ENCODE measurements at places on chromosomes 2 and 18. TPM values are rescaled to one million over a fixed set of nuclear protein-coding genes. Genes with fewer than 3 reads are reported as not detected.

Gene GREB1
- 11.3 TPM for polyA plus RNA-seq

Gene STARD7
- polyA plus RNA-seq = 83.6 TPM

Gene CAPN13
- 1.7 TPM for polyA plus RNA-seq

- DNase-seq = no peak
Observed at GRCh38 chr2:83874066-83874465, 585.0 kb downstream of the SUCLG1 start.

DNA sequence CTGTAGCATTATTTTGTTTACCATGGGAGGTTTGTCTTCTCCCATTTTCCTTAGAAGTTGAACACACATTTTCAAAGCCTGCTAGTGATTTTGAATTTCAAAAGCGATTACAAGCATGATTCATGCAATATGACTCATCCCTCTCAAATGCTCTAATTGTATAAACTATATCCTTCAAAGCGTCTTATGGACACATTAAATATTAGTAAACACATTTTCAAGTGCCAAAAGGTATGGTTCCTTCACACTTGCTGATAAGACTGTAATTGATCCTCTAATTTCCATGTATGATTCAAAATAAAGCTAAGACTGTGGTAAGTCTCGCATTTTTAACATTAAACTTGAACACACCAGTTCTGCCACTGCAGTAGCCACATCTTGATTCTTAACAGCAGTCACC lies 512.9 kb downstream of the LRRTM4 start:
- DNase-seq = no peak

GRCh38 chr2:66122516-66122915 lies 312.4 kb upstream of the MEIS1 start:
- no peak for DNase-seq

DNA sequence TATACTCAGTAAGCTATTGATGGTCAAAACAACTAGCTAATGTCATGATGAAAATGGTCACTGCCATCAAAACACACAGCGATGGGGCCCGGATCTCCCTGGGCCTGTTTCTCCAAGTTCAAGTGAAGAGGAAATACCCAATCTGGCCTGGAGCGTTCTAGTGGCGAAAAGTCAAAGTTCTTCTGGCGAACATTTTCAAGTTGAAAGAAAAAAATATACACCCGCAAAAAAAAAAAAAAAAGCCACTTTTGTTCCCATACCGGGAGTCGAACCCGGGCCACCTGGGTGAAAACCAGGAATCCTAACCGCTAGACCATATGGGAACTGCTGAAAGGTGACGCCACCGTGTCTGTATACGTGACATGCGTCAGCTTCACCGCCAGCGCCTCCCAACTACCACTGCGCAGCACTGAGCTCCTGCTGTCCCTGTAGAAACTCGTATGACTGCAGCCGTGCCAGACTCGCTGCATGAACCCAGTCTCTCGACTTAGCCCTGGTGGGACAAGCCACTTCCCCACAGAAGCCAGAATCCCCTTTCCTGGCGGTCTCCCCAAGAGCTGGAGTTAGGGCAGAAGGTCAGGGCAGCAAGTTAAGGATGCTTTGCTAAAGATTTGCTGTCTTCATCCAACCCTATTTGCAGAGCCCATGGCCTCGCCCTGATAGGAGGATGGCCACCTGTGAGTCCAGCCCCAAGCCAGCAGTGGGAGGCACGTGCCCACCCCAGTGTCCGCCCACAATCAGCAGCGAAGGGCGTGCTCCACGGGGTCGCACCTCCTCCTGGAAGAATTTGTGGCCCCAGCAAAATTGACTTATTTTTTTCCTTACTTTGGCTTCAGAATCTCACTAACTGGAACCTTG lies 5.6 kb upstream of the IMP4 start:
- DNase-seq = peak; percentile 94

DNA sequence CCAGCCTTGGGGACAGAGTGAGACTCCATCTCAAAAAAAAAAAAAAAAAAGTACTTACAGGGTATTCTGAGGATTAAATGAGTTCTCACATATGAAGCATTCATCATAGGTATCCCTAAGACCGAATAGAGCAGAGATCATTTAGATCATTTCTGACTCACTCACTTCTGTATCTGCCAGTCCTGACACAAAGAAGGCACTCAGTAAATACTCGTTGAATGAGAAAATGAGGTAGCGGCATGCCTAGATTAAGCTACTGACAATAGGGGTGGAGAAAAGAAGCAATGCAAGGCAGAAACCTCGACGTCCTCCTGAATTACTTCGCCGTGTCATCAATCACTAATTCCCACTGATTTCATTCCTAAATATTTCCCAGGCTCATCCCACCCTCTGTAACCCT lies 103.8 kb downstream of the GREB1L start:
- DNase-seq = no peak
